Foreskin keratinocyte (primary cell): ENCODE measurements at places on chromosomes 12 and 14. TPM values are rescaled to one million over a fixed set of nuclear protein-coding genes. Genes with fewer than 3 reads are reported as not detected.

The SIX6 gene
- polyA plus RNA-seq, result not detected in 2 replicates

The OR4E2 gene
- not detected in 2 replicates for polyA plus RNA-seq

The MMP14 gene
- 148 and 159 TPM in 2 replicates for polyA plus RNA-seq

The YBX3 gene
- polyA plus RNA-seq, result 292 and 316 TPM in 2 replicates
